ENCODE measurements at places on chromosomes 4 and X.

- DNase-seq, result no peak
These were observed 42.4 kb upstream of the NOCT start for GRCh38 chr4:138972956-138973801.

GRCh38 chr4:3363411-3364141 lies 70.8 kb downstream of the RGS12 start:
- no peak for DNase-seq

- no peak for DNase-seq
These were observed 69.2 kb downstream of the MTNR1A start for GRCh38 chr4:186486172-186486571.

- no peak for DNase-seq
These were observed 164.7 kb downstream of the SOWAHB start for GRCh38 chr4:76733068-76733771.

DNA sequence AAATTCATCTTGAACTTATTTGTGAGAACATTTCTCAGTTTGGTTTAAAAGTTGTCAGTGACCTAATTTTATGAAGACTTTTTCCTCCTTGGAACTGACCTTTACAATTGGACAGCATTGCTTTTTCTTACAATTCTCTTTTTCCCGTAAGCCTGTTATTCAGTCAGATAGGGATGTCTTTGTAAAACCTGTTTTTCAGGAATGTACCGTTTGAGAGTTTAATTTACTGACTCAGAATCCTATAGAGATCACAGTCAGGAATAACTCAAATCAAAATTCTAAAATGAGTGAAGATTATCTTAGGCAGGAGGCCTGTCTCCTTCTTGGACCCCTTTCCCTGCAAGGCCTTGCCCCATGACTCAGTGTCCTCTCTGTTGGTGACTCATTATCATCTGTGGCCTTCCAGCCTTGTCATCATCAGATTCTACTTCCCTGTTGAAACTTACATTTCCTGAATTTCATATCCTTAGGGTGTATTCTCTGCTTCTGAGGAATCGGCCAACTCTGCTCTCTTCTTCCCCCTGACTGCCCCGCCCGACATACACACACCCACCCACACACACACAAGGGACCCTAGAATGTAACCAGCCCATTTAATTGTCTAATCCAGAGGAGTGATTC lies 99.8 kb downstream of the ARHGAP10 start:
- DNase-seq, result no peak

DNA sequence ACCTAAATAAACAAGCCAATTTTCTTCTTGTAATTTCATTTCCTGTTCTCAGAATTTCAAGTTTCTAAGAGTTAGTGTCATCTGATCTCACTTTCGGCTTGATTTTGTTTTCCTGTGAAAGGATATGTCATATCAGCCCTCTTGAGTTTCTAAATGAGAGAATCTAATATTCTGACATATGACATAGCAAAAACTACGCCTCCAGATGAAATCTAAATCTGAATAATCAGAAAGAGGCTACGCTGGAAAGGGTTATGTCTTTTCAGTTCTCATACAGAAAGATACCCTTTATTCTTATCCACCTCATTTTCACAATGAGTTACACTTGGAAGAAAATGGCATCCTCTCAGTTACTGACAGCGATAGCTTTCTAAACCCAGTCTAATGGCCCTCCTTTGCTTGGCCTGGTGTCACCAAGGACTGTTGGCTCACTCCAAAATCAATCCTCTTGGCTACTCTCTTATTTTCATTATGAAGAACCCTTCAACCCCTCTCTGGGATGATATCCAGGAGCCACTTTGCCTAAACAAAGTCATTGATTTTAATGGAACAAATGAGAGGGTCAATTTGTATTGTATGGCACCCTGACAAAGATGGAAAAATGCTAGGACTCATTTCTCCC lies 65.6 kb downstream of the ASB9 start:
- DNase-seq, result no peak

DNA sequence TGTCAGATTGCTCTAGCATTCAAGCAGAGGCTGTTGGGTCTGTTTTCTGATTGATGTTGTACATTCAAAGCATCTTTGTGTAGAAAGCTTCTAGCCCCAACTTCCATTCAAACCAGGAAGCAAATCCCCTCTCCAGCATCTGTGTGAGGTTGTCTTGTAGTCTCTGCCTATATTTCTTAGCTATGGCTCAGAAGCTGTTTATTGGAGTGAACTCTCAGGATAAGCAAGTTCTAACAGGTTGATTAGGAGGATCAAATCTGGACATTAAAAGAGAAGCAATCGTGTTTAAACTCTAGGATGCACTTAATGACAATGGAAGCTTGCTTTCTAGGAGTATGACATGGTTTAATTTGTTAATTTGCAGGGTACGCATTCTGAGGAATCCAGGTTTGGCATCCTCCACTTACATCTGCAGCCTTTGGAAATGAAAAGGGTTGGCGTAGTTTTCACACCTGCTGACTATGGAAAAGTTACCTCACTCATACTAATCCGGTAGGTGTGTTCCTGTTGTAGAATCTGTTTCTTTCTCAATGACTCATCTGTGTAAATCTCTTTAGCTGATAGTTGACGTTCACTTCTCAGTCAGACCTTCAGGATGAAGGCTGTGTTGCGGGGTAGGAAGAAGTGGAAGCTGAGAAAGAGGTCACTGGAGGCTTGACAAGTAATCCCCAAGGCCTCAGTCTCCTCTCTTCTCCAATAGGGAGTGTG lies 88.0 kb upstream of the TLR2 start:
- DNase-seq, result no peak
